ENCODE measurements at places on chromosomes 6 and 20.

DNA sequence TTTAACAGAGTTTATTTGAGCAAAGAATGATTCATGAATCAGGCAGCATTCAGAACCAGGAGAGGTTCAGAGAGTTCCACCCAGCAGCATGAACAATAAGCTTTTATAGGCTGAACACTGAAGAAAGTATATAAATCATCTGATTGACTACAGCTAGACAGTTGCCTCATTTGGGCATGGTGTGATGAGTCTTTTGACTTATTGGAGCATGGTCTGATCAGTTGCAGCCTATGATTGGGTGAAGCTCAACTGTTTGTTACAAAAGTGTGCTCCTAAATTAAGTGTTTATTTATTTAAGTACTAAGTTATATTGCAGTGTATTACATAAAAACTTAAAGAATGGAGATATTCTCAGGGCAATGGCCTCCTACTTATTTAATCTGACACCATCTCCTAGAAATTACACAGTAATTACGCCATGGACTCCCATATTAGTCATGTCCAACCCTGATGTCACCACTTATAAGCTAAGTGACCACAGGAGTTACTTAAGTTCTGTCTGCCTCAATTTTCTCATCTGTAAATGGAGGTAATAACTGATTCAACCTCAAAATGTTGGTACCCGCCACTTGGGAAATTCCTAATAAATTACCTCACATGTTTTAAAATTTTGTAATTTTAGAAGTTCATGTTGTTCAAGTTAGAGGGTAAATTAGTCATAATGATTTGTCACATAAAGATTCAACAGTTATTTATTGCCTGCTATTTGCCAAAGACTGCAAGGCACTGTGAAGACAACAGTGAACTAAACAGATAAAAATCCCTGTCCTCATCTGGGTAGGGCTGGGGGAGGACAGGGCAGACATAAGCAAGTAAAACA, 15.2 kb upstream of the ROS1 start:
- DNase-seq: peak; percentile 97

- no peak for DNase-seq
These were observed 16.7 kb upstream of the OLIG3 start for GRCh38 chr6:137510923-137511322.

GRCh38 chr6:46015119-46015968, at the start of gene CLIC5:
Gene CLIC5 (minus strand): TSS chr6:46015860. CDS start chr6:46015542, 318 bp downstream.
- DNase-seq: peak; percentile 8

GRCh38 chr6:79425589-79426311, 111.5 kb downstream of the LCA5 start:
- peak; percentile 25 for DNase-seq

DNA sequence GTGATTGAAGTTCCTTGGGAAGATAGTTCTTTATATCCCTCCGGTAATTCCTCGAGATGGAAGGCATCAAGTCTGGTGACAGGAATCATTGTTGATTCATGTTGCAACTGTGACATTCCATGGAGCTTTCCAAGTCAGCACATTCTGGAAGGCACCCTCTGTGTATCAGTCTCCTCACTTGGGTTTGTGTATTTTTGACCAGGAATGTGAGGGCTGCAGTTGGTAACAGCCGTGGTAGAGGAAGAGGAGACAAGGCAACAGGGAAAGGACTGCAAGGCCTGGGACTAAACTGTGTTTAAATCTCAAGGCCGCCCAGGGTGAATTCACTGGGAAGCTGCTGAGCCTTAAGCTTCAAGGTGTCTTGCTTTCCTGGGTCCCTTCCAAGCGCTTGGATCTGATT, 99.0 kb downstream of the CLIC5 start:
- no peak for DNase-seq

- DNase-seq: no peak
These were observed 33.4 kb downstream of the LRRC1 start for GRCh38 chr6:53828215-53828614.

DNA sequence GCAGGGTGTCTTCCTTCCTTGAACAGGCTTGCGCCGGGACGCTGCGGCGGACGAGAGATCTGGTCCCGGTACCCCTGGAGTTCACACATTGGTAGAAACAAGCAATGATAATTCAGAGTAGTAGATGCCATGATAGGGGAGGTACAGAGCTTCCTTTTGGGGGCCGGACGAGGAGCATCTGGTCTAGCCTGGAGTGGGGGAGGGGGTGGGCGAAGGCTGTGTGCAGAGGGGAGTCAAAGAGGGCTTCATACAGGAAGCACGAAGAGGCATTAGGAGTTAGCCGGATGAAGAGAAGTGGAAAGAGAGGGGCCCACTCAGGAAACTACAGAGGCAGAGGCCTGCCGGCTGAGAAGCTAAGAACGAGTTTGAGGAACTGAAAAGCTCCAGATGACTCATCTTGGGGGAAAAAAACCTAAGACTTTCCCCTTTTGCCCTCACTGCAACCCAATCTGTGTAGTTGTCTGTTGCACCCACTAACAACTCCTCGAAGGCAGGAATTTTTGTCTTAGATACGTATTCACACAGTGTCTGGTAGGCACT, 611 bp downstream of the CNPY3 start:
- peak; percentile 79 for DNase-seq

Measured in foreskin fibroblast (primary cell).